ENCODE measurements at places on chromosomes 7 and 10. TPM values are rescaled to one million over a fixed set of nuclear protein-coding genes. Genes with fewer than 3 reads are reported as not detected.

- no peak for DNase-seq
Measured at GRCh38 chr7:18290223-18290622, 205.3 kb upstream of the HDAC9 start.

DNA sequence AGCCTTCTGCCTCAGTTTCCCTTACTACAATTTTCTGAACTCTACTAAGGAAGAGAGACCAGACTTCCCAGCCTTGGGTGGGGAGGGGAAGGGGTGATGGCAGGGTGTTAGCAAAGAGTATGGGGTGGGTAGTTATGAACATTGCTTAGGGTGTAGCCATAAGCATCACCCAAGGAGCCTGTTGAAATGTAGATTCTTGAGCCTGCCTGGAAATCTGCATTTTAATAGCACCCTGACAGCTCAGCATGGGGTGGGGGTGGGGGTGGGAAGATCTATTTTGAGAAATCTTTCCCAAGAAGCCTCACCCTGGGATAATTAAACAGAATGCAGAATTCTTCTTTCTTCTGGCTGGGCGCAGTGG lies 164.8 kb downstream of the NRF1 start:
- no peak for DNase-seq

DNA sequence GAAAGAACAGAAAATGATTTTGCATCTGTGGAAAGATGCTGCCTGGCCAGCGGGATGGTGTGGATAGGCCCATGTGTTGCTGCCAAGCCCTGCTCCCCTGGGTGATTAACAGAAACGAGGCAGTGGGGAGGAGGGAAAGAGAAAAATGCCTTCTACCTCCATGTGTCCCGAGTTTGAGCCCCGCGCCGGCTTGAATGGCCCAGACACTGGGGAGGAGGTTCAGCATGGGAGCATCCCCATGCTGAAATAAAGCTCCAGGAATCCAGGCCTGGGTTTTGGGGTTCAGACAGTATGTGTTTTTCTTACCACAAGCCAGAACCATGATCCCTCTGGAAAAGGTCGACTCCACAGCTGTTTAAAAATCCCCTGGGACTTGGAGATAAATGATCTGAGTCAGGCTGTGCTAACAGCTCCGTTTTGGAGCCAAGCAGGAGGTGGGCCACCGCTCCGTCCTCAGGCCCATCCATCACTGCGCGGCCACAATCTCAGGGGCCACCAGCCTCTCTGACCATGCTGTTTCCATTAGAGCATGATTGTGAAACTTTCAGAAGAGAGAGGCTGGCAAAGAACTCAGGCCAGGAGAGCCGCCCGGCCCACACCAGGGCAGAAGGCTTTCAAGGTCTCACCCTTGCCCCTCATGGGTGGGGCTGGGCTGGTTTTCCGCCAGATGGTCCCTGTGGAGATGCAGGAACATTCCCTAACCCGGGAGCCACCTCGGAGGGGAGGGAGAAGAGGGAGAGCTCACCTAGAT lies 299.7 kb downstream of the ZEB1 start:
- DNase-seq = no peak

- DNase-seq = no peak
Measured at GRCh38 chr7:18520450-18521235, 25.1 kb downstream of the HDAC9 start.

DNA sequence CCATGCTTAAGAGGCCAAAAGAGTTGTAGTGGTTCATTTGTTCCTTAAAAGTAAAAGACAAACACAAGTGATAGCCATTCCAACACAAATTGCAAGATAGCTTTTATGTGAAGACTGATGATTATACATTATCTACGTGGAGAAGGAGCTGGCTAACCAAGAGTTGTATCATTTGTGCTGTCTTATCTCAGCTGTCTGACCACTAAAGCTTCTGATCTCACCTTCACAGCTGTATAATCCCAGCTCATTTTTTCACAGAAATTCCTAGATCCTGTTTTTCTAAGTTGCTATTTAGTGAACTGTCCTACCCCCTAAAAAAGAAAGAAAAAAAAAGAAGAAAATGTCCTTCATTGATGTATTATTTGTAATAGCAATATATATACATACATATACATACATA lies 9.8 kb downstream of the USP6NL start:
- no peak for DNase-seq

DNA sequence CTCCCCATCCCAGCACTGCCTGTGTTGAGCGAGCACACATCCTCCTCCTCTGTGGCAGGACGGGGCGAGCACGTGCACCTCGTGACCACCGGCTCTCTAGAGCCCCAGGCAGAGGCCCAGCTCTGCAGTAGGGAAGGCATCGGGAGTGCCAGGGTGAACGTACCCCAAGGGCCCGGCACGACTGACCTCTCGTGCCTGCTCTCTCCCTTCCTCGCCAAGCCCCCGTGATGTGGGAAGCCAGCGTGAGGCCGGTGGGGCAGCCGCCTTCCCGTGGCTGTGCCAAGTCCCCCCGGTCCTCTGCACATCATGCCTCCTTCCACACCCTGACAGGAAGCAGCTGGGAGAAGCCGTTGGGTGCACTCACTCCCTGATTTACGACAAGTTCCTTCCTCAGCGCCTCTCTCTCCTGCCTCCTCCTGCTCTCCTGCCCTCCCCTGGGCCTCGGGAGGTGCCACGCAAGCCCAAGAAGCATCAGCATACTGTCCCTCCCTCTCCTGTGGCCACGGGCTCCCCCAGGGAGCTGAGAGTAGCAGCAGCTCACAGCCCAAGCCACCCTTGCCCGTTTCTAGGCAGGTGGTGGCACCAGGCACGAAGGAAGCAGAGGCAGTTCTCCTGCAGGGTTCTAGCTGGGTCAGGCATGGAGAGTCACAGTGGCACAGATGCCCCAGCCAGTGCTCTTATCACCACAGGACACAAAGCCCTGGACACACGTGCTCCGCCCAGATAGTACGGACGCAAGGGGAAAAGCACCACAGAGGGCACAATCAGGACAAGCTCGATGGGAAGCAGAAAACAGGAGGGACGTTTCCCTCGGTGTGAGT lies 47.0 kb downstream of the AMZ1 start:
- peak; percentile 62 for DNase-seq

DNA sequence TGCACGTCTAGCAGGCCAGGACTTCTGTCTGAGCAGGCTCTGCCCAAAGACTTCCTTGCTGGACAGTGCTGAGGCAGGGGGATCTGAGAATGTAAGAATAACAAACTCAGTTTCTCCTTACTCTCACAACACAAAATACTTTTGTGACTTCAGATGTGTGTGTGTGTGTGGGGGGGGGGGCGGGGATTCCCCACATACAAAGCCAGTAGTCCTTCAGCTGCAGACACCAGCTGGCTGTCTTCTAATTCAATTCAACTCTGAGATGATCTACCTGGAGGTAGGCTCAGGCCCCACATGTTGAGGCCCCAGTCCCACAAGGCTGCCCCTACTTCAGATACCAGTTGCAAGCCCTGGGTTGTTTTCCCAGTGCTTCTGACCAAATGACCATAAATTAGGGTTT lies 4.7 kb upstream of the CXCL12 start:
- no peak for DNase-seq

GRCh38 chr10:99926925-99927720 lies 82.6 kb downstream of the DNMBP start:
- DNase-seq = peak; percentile 74

GRCh38 chr7:30561389-30561788 lies 33.3 kb upstream of the GARS1 start:
- DNase-seq = no peak

DNA sequence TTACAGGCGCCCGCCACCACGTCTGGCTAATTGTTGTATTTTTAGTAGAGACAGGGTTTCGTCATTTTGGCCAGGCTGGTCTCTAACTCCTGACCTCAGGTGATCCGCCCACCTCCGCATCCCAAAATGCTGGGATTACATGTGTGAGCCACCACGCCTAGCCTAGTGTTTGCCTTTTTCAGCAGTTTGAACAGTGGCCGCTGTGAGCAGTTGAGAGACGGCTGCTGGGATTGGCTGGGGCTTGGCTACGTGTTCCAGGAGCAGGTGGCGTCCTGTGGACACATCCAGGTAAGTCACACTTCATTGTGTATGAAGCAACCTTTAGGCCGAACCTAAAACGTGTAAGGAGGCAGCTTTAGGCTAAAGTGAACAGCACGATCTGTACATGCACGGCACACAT lies 231.8 kb upstream of the PITRM1 start:
- no peak for DNase-seq

DNA sequence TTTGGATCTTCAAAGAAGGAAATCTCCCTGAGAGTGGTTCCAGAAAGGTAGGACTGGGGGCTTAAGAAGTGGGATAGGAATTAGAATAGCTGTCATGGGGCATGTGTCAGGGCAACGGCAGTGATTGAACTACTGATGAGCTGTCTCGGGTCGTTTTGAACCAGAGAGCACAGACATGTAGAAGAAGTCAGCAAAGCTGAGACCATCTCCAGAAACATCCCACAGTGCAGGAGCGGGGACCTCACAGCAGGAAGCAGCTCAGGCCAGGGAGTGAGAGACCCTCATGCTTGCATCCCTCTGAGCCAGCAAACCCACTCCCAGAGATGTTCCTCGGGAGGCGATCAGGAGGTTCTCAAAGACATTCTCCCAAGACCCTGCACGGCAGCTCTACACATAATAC lies 60.1 kb downstream of the AOC1 start:
- no peak for DNase-seq

DNA sequence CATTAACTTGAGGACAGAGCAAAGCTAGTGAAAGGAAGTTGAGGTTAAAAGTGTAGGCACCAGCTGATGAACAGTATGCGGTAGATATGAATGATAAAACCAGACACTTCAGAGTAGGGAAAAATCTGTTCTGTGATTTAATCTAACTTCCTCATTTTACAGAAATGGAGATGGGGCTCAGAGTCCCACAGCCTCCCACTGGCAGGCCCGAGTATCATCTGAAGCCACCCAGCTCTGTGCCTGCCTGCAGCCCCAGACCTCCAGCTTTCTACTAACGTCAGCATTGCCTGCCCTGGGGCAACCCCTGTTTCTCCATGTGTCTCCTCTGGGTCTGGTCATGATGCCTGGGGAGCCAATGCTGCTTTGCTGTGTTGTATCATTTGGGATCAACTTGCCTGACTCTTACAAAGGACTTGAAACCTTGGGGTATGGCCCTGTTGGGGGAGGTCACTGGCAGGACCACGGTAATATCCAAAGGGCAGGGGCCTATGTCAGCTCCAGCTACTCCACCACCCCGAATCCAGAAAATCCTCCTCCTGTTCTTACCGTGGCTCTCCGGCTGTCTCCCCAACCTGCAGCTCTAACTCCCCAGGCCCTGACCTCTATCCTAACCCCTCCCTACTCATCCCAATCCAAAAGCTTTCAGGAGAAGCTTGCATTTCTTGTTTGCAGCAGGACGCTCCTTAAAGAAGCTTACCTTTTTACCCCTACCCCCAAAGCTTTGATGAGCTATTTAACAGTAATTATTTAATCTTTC lies 56.2 kb upstream of the NPY start:
- peak; percentile 2 for DNase-seq

Gene SLC16A9
- polyA plus RNA-seq = 2.9 TPM

Measured in stomach (tissue), 19 donors.